ENCODE measurements at places on chromosomes 13 and 19.
A peak's percentile ranks its signal among the peaks of the same experiment; 100 is the strongest.

- no peak for DNase-seq
These were observed 74.7 kb downstream of the KL start for GRCh38 chr13:33090755-33091414.

DNA sequence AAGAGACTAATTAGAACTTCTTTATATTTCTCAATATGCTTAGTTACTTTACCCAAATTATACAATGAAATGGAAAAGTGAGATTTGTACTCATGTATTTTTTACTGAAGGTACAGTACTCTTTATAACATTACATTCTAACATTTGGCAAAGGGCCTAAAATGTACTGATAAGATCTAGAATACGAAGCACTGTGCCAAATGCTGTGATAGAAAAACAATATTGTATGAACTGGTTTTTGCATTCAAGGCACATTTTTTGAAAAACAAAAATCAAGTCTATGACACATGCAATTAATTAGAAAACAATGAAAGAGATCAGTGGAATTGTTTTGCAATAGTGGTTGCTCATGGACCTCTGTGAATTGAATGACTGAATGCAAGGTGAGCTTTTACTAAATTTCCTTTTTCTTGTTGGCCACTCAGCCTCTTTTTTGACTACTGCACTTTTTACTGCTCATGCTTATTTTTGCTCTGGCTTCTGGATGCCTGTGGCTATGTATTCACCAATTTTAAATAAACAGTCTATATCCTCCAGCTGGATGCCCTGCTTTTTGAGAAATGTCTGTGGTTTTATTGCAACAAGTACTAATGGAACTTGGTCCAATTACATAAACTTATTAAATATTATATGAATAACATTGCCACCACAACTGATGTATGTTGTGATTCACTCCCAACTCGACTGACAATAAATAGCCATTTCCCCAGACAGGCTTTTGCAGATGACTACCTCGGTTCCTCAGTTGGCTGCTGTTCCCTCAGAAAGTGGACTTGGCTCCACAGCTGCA, 41.4 kb upstream of the OBI1 start:
- no peak for DNase-seq

DNA sequence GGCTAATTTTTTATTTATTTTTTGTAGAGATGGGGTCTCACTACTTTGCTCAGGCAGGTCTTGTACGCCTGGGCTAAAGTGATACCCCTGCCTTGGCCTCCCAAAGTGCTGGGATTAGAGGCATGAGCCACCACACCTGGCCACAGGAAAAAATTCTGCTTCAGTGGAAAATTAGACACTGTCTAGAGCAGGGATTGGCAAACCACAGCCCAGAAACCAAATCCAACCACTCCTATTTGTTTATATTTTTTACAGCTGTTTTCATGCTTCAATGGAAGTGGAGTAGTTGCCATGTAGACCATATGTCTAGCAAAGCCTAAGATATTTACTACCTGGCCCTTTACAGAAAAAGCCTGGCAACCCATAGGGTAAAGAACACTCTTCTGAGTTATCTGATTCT, 123.7 kb upstream of the MRI1 start:
- no peak for DNase-seq

- peak; percentile 24 for DNase-seq
These were observed 6.5 kb downstream of the ARMC6 start for GRCh38 chr19:19039901-19040300.

DNA sequence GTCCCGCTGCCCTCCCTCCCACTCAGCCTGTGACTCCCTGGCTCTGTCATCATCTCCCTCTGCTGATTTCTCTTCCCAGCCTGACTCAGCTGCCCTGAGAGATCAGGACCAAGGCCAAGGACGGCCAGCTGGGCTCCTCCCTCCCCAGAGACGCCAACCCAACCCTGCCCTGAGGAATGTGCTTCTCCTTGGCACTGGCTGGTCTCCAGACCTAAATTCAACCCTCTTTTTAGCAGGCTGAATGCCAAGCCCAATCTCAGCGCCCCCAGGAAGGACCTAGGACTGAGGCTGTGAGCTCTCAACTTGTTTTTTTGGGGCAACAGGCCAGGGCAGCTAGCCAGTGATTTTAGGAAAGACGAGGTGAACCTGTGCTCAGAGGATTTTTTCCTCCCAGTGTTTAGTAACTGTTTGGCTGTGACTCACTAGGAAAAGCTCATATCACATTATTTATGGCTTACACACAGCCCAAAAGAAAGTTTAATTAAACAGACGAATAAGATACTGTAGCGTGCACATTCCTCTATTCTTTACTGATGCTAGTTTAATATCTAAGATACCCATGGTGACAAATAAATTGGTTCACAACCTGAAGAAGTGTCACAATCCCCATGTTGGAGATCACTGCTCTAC, 7.4 kb upstream of the IGFL1 start:
- DNase-seq: no peak

GRCh38 chr13:24254146-24254841, 55.1 kb upstream of the C1QTNF9 start:
- DNase-seq: peak; percentile 85

DNA sequence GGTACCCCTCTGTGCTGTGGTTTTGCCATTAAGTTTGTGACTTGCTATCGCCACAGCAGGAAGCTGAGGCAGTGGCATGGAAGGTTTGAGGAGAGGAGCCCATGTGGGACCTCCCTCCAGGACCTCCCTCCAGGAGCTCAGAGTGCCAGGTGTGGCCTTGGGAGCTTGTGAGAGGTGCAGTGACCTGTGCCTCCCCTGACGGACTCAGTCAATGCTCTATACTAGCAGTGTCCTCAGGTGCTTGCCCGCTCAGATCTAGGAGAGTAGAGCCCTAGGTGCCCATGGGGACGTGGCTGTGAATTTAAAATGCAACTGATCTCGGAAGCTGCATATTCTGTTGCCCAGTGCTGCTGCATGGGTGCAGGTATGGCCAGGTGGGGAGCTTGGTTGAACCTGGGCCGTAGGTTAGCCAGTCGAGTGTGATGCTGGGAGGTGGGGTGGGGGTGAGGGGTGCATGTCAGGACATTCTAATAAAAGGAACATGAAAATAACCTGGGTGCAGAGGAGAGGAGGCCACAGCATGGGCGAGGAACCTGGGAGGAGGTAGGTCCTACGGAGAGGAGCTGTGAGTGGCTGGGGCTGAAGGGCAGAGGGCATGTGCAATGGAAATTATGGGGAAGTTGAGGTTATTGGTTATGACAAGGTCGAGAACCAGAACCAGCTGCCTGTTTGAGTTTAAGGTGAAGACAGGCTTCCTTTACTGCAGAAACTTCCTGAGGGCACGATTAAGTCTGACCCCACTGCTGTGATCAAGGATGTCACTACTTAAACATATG, 41.6 kb downstream of the TEX29 start:
- DNase-seq: no peak
